Brain pericyte (primary cell): ENCODE measurements at places on chromosomes 1 and 21.

GRCh38 chr21:34635307-34635706 lies 20.4 kb upstream of the RCAN1 start:
- no peak for DNase-seq

- DNase-seq, result no peak
These were observed 12.4 kb downstream of the TTC4 start for GRCh38 chr1:54728027-54728426.

GRCh38 chr21:22725436-22725835 lies 1727.2 kb downstream of the NCAM2 start:
- no peak for DNase-seq

GRCh38 chr1:154867064-154867825 lies 2.8 kb downstream of the KCNN3 start:
- DNase-seq, result peak; percentile 32

DNA sequence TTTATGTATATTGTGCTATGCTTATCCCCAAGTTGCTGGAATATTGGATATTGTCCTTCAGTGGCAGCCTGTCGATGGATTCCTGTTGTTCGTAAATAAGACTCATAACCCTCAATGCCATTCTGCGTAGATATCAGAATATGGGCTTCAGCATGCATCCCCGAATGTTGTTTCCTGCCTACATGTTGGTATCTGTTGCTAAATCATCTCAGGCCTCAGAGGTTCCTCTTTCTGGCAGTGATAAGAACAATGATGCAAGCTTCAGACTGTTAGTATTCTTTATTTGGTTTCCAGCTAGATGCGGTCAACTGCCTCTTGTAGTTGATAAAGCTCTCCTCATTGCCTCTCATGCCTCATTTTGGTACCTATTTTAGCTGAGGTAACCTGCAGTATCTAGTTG lies 2082.6 kb downstream of the MRPL39 start:
- DNase-seq, result no peak

- no peak for DNase-seq
These were observed 54.5 kb upstream of the LHX8 start for GRCh38 chr1:75079538-75080290.

DNA sequence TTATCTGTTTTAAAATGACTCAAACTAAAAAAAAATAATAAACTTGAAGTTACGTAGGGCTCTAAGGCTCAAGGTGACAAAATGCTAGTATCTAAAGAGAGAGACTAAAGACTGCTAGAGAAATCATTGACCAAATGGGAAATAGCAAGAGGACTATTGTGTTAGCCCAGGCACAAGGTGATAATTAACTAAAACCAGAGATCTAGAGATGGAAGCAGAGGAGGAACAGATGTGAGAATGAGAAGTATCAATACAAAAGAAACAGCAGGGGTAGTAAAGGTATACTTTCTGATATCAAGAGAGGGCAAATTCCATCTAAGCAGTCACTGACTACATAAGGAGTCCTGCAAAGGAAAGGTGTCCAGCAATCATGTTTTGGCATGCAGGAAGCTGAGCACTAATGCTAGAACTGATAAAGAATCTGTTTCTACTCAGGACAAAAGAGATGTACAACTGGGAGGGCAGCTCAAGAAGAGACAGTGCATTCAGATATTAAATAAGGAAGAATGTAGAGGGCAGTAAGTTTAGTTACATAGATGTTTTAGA lies 100.2 kb upstream of the GNG4 start:
- DNase-seq, result no peak

- no peak for DNase-seq
These were observed 76.7 kb downstream of the LAMC2 start for GRCh38 chr1:183262628-183263200.

- no peak for DNase-seq
These were observed 90.6 kb upstream of the USP24 start for GRCh38 chr1:55305735-55306134.

DNA sequence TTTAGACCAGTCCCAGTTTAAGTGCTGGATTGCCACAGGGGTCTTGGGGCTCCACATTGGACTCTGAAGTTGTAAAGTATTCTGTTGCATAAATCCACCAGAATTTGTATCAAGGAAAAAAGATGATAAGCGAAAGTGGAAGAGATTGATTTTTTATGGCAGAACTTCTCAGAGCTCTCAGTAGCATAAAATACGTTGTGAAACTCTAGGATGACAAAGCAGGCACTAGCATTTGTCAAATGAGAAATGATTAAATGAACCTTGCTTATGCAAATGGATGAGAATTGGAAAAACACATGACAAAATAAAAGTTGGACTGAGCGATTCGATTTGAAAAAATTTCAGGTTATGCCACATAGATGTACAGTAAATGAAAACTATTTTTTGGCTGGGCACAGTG lies 253.8 kb upstream of the RAB4A start:
- no peak for DNase-seq

GRCh38 chr1:15808955-15809354 lies 1.5 kb upstream of the UQCRHL start:
- DNase-seq, result no peak

DNA sequence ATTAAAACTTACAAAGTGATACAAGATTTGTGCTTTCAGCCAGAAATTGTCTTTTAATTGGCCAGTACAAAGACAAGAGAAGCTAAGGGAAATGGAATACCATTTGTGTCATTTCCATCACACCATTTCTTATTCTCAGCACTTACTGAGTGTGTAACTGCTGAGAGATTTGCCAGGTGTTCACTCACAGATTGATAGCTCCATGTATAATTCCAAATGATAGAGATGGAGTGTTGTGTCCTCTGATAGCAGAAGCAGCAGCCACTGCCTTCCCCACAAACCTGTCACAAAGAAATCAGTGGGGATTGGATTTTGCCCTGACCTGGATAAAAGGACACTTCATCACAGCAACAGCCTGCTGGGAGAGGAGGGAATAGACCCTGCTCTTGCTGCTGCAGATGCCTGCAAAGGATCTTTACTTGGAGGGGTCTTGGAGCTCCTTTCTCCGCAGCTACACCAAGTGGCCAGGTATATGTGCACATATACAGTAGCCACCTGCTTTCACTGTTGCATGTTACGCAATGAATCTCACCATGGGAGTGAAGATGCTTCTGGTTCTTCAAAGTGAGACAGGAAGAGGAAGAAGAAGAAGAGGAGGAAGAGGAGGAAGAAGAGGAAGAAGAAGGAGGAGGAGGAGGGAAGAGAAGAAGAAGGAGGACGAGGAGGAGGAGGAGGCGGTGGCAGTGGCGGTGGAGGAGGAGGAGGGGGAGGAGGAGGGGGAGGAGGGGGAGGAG lies 78.7 kb upstream of the KCNJ15 start:
- DNase-seq, result no peak

DNA sequence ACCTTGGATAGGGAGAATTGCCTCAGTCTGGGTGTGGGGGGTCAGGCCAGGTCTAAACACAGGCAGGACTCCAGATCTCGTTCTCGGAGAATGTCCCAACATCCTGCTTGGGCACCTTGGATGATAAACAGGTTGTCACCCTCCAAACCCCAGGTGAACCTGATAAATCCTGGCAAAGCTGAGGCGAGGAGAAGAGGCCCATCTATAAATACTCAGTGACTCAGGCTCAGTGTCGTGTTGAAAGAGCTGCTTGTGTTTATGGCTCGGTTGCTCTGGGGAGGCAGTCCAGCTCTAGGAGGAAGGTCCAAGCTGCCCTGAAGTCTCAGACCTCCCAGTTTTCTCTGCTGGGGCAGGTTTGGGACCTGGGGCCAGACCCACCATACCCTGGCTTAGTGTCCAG lies 15.8 kb upstream of the TRIM63 start:
- DNase-seq, result no peak

DNA sequence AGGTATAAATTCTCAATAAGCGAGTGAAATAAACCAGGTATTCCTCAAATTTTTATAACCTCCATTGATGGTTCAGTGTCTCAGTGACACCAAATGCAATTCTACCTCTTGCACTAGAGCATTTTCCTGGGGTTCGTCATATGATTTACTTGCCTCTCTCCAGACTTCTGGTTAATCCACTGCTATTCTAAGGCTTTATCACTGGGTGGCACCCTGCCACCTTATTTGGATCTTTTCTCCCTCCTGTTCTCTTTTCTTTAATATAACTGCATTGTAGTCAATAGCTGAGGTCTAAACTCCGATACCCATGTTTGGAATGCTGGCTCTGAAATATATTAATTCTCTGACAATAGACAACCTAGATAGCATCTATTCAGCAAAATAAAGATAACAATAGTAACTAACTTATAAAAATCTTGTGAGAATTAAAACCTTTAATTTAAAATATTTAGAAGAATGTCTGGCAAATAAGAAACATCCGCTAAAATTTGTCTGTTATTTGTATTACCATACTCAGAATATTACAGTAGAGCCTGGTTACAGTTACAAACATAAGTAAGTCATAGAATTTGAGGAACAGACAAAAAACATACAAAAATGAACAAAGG lies 436.4 kb downstream of the PLA2G4A start:
- no peak for DNase-seq

DNA sequence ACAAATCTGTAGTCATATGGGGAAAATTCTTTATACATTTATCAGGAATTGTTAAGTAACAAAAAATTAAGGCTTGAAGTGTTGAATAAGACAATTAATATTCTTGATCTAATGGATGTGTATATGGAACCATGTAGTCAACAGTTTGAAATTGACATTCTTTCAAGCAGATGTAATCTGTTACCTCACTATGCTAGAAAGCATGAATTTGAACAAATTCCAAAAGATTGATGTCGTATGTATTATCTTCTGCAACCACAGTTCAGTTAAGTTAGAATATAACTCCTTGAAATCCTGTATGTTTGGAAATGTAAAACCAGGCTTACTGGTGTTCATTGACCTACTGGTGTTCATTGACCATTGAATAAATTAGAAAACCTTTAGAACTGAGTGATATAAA lies 16.1 kb downstream of the CCDC18 start:
- no peak for DNase-seq

GRCh38 chr1:184075055-184076029 lies 23.8 kb downstream of the TSEN15 start:
- DNase-seq, result no peak

DNA sequence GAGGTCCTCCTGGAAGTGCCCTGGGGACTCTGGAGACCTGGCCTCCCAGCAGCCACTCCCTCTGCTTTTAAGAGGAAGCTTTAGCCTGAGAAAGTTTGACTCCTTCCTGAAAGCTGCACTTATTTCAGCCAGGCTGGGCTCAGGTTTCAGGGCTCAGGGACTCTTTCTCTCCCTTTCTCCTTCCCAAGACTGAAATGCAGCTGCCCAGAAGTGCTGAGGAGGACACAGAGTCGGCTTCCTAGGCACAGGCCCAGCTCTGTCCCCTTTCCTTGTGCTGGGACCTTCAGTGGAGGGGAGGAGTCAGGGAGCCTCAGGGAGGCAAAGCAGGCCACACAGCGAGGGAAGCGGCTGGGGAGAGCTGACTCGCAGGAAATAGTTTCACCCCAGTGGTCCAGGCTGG lies 137.3 kb downstream of the NAV1 start:
- no peak for DNase-seq

GRCh38 chr1:223717695-223718363 lies 5.5 kb downstream of the CAPN2 start:
- no peak for DNase-seq

DNA sequence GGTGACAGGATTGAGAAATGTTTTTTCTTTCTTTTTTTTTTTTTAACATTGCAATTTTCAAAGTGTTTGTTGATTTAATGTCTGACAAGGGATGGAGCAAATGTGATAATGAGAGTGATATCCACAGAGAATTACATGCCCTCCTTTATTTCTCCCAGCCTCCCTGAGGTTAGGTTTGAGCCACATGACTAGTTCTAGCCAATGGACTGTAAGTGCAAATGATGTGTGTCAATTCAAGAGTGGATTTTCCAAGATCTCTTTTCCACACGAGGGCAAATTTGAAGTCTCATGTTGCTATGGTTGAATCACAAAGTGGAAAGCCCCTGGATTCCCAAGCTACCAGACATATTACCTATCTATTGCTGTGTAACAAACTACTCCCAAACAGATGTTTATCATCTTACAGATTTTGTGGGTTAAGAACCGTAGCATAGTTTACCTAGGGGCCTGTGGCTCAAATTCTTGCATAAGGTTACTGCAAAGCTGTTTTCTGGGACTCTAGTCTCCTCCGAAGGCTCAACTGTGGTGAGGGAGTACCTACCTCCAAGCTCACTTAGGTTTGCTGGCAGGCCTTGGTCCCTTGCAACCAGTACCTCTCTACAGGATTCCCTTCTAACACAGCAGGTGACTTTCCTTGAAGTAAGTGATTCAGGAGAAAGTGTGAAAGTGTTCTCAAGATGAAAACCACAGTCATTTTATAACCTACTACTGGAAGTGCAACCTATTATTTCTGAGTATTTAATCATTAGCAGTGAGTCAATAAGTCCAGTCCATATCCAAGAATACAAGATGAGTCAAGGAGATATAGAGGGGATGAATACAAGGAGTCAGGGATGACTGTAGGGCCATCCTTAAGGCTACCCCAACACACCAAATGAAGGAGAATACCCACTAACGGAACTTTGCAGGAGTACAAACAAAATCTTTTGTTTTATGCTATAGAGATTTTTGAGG lies 533.6 kb downstream of the PTPRC start:
- DNase-seq, result no peak

GRCh38 chr1:164858096-164858632 lies 299.2 kb downstream of the PBX1 start:
- DNase-seq, result no peak

DNA sequence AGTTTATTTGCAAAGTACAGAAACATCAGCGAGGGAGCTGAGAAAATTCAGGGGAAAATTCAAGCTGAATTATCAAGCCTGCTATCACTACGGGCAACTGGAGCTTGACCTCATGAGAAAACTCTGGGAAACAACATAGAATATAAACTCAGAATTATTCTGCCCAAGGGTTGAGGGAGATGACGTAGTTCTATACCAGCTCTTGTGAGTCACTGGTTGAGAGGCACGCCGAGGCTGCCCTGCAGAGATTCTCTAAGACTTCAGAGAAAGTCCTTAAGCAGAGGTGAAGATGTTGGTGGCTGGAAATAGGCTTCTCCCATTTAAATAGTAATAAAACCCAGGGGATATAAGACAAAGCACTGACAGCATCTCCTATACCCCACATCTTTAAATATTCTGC lies 12.3 kb downstream of the SYDE2 start:
- no peak for DNase-seq

- DNase-seq, result no peak
These were observed 127.7 kb upstream of the GRIK3 start for GRCh38 chr1:37162059-37162458.

- no peak for DNase-seq
These were observed 132.2 kb downstream of the GLUL start for GRCh38 chr1:182259229-182259872.
